OCI-M1 (cell line): ENCODE measurements at places on chromosomes 1 and 21.

DNA sequence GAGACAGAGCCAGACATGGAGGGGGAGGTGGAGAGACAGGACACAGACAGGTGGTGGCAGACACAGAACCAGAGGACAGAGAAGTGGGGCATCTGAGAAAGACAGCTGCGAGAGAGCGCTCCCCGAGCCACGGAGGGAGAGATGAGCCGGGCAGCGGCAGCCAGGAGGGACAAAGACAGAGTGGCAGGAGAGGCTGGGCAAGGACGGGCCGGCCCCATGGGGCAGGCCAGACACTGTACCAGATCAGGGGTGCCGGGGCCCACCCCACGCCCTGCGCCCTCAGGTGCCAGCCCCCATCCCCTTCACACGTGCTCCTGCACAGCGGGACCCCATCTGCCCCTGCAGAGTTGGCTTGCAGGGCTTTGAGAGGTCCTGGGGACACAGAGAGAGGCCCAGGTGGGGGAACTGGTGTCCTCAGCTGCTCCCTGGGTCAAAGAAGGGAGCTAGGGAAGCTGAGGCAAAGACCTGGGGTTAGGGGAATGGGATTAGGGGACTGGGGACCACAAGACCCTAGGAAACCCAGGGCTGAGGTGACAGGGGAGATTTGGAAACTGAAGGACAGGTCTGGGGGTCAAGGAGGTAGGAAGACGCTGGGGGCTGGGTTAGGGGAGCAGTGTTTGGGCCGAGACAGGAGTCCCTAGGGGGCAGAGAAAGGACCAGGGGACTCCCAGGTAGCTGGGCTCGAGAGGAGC lies 643 bp downstream of the FNDC5 start:
- DNase-seq: no peak

GRCh38 chr21:45001134-45002095 lies 61.6 kb downstream of the SLX9 start:
- no peak for DNase-seq

DNA sequence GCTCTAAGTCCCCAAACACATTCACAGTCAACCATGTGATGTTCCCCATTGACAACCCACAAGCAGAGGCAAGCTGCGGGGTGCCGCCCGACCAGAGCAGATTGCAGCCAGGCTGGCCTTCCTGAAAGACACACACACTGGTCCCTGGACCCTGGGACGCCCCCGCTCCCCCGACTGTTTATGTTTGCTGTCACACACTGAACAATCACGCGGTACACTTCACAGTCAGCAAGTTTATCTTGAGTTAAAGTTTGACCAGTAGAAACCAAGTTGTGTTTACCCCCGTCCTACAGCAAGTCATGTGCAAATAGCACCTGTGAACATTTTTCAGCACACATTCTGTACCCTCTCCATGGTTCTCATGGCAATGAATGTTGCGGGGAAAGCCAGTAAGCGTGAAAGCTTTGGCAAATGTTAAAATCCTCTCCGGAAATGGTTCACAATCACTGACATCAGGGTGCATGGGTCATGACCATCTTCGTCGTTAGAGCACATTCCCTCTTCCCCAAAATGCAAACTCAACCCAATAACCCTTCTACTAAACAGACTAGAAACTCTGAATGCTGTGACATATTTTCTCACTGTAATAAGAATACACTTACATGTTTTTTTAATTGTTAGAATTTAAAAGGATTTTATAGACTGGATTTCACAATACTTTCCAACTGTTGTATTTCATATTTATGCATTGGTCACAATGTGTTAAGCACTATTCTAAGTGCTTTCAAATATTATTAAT lies 33.3 kb upstream of the IRF2BP2 start:
- no peak for DNase-seq

- no peak for DNase-seq
These were observed 20.8 kb upstream of the TLCD4 start for GRCh38 chr1:95096218-95096841.

DNA sequence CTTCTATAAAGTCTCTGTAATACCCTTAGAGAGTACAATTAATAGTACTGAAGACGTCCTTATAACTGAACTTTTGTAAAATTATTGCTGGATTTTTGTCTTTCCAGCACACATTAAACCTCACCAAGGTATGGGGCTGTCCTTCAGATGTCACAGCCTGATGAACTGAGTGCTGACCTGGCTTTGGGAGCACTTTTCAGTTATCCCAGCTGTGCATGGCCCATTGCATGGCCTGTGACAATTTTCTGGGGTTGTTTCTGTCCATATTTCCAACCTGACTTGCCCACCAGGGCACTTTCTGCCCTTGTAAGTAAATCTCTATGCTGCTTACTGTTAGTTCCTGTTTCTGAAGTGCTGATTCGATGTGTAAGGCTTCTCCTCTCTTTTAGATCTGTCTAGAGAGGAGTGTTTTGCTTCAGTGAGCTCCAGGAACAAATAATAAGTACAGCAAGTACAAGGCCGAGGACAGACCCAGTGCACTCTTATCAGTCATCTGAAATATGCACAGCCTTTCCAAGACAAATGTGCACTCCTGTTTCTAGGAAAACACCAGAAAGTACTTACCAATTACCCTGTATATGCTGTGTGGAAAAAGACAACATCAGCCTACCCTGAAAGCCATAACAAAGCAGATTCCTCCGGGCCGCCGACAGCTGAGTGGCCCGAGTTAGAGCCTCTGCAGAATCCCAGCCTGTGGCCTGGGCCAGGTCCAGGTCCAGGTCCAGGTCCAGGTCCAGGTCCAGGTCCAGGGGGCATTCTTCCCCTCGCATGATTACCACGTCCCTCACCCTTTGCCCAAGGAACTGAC lies 121.7 kb downstream of the DHRS3 start:
- peak; percentile 75 for DNase-seq

DNA sequence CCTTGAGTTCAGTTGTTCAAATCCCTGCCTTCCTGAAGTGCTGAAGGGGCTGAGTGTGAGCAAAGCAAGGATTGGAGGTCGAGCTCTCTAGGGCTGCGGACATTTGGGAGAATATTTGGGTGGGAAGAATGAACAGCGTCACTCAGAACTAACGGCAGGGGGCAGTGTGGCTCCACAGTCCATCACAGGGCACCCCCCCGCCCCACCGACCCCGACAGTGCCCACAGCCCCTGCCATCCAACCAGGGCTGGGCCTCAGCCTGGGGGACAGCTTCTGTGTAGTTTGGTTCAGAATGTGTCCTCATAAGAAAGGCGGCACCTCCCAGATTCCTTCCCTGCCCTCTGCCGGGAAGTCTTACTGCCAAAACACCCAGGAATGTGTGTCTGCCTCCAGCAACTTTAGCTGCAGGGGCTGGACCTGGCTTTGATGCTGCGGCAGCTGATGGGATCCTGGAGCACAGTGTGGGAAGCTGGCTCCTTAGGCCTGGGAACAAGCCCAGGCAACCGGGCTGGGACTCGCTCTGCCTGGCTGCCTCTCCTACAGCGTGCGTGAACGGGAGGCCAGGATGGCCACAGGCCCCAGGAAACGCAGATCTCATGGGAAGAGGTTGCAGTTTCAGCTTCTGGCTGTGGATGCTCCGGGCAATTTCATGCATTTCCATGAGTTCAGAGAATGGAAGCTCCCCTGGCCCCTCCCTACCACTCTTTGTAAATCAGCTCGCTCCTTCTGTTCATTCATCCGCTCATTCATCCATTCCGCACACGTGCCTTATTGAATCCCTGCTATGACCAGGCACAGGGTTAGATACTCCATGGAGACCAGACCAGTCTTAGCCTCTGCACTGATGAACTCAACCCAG lies 104.9 kb upstream of the TMPRSS2 start:
- DNase-seq: peak; percentile 35

DNA sequence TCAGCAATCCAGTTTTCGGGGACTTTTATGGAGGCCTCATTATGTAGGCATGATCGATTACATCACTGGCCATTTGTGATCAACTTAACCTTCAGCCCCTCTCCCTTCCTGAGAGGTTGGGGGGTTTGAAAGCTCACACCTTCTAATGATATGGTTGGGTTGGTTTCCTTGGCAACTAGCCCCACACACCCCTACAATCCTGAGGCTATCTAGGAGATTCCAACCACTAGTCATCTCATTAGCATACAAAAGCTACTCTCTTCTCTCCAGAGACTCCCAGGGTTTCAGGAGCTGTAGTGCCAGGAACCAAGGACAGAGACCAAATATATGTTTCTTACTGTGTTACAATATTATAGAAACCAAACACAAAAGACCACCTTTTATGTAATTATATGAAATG lies 35.2 kb upstream of the ZNF326 start:
- DNase-seq: no peak

GRCh38 chr1:171420810-171421209 lies 64.5 kb upstream of the PRRC2C start:
- DNase-seq: no peak

DNA sequence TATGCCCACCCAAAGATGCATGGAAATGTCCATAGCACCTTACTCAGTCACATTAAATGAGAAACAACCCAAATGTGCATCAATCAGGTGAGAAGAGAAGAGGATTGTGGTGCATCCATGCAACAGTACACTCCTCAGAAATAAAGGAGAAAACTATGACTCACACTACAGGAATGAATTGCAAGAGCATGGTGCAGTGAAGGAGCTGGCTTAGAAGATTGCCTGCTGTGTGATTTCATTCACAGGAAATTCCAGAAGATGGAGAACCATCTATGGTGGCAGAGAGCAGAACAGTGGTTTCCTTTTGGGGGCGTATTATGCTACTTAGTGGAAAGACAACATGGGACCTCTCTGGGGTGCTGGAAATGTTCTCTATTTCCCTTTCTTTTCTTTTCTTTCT lies 278.6 kb upstream of the AJAP1 start:
- no peak for DNase-seq

DNA sequence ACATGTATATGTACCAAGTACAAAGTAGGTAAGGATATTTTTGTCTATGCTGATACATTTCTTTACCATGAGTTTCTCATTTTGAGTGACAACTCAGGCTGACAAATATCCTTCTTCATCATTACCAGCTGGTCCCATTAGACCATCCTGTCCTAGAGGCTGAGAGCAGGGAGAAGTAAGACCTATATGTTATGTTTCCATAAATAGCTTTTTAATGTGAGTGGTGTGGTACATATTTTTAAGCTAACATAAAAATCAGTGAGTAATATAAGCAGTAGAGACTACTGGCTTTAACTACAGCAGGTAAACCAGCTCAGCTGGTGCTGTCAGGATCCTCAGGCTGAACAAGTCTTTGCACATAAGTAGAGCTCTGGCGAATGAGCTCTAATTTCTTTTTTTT lies 62.4 kb downstream of the CLEC20A start:
- no peak for DNase-seq

GRCh38 chr1:233597489-233597901 lies 16.4 kb upstream of the KCNK1 start:
- DNase-seq: peak; percentile 29

DNA sequence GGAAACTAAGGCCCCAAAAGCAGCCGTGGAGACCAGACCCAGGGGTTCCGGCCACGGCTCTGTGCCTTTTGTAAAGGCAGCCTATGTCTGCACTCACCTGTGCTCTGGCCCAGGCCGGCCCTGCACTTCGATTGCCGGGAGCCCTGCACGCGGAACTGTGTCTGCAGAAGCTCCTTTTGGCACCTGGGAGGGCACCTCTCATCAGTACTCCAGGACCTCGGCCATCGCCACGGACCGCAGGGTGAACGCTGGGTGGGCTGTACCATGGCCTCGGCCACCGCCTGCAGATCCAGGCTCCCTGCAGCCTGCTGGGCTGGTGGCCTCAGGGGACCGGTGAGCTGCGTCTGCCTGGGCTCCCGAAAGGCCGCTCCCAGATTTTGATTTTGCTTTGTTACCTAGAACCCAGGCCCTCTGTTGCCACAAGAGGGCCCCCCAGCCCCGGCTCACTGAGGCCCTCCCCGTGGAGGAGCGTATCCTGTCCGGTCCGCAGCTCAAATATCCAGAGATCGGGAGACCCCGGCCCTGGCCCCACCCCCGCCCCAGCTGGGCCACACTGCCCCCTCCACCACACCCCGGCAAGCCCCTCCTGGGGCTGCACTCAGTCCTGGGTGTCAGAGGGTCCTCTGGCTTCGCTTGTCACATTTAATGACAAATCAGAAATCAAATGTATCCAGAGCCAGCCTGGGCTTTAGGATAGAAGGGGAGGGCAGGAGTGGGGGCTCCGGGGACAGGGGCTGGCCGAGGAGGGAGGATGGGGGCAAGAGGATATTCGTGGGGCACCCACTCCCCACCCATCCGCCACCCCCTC lies 60.2 kb upstream of the PDE9A start:
- peak; percentile 83 for DNase-seq

DNA sequence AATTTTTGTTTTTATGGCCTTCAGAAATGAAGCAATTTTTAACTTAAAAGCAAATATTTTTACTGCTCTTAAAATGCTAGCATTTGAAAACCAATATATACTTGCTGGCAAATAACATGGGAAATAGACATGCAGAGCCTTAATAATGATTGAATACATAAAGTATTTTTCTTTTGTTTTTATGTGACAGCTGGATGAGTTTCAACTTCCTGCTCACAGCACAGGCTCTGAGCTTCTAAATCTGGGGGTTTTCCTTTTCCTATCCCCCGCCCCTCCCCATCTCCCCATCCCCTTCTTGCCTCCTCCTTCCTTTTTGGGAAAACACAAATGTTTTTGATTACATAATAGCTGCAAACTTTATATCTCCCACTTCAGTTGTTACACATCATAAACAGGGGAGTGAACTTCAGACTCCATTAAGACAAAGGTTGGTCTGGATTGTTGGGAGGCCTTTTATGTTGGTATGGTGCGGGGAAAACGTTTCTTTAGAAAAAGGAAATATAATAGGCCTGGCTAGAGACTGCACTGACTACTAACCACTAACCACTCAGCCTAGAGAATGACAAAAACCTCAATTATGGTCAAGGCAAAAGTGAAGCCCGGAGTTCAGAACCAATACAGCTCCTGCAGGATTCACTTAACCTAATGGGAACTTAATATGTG lies 116.1 kb upstream of the GORAB start:
- no peak for DNase-seq

DNA sequence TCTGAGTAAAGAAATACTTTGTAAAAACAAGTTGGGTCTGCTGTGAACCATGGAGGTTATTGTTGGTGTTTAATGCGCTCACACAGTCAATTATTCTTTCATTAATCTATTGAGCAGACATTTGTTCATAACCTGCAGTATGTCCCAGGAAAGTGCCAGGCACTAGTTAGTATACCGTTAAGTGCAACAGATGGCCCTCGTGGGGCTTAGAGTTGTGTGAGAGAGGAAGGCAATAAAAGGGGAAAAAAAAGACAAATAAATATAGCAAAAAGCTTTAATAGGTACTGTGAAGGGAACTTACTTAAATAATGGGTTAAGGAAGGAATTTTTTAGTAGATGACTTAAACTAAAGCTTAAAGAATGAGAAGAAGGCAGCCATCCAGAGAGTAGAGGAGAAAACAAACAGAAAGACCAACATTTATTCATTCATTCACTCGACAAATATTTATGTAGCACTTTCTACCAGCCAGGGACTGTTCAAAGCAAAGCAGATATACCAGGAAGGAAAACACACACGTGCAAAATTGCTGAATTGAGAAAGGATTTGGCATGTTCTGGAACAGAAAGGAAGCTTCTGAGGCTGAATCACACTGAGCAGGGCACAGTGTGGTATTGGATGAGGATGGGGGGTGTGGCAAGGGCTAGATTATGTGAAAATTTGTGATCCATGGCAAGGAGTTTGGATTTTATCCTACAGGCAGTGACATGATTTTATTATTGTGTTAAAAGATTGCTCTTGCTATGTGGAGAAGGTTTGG lies 296.1 kb upstream of the SGIP1 start:
- no peak for DNase-seq

- DNase-seq: no peak
These were observed 180.3 kb upstream of the DMRTA2 start for GRCh38 chr1:50603274-50604271.
